ENCODE measurements at places on chromosomes 5 and 9.

DNA sequence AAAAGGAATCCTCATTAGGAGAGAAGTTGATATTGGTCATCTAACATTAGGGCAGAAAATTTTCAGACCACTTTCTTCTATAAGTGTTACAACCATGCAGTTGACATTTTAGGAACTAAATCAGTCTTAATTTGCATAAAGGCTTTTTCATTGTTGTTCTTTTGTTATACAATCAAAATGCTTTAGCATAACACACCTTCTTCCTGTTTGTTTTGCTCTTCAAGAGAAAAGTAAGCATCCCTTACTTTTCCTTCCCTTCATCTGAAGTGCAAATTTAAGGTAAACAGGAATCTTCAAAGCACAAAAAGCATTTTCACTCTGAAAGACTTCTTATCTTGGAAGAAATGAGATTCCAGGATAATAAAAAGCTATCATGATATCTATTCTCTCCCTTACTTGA lies 273.6 kb downstream of the PTPRD start:
- DNase-seq, result no peak

DNA sequence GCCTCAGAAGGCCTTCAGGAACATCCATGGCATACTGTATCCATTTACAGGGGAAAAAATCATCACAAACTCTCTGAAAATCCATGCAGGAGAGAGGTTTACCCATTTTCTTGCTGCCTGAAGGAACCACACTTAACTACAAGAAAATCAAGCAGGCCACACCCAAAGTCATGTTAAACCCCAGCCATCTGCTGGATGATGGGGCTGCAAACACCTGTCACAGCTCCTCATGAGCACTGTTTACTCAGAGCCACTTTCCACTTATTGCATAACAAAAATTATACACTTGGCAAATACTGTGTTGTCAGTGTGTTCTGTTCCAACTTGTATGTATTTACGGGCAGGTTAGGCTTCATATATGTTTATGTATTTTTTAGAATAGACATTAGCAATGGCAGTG lies 35.8 kb downstream of the PPIC start:
- DNase-seq, result no peak

DNA sequence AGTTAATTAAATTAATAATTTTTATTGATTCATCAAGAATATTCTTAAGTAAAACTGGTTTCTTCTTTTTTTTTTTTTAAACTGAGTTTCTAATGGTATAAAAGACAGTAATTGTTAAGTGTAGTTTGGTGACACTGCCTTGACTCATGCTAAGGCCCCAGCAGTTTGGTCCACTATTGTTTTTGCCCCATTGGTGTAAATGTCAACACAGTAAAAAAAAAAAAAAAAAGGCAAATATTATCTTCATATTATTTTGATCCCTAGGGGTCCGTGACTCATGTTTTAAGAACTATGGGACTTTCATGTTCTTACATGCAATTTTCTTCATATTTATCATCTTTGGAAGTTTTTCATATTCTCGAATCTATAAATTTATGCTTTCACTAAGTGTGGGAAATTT lies 29.2 kb upstream of the JAK2 start:
- DNase-seq, result no peak

DNA sequence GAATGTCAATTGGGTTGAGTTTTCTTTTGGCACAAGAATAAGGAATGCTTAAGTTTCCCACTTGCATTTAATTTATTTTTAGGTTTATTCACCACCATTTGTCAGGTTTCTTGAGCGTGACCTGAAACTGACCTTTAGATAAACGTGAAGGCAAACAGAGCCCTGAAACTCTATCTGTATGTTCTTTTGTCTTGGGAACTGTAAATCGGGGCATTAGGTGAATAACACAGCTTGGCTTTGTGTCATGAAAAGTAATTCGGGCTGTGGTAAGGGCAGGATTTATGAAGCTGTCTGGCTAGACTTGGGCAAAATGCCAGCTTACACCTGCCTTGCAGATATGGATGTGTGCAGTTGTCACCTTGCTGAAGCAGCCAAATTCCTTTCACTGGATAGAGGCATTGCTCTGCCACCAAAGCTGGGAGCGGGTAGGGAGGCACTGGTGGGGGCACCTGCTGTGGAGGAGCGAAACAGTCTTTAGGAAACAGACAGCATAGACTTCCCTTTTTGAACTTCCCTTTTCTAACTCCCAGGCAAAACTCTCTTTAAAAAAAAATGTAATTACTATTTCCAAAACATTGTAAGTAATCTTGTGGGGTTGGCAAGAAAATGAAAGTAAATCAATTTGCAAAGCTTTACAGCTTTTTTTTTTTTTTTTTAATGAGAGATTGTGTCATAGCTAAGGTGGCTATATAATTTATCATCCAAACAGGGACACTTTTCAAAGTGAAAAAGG lies 545.2 kb downstream of the CSNK1G3 start:
- peak; percentile 6 for DNase-seq
